ENCODE measurements at places on chromosomes 13 and 19. TPM values are rescaled to one million over a fixed set of nuclear protein-coding genes. Genes with fewer than 3 reads are reported as not detected.

DNA sequence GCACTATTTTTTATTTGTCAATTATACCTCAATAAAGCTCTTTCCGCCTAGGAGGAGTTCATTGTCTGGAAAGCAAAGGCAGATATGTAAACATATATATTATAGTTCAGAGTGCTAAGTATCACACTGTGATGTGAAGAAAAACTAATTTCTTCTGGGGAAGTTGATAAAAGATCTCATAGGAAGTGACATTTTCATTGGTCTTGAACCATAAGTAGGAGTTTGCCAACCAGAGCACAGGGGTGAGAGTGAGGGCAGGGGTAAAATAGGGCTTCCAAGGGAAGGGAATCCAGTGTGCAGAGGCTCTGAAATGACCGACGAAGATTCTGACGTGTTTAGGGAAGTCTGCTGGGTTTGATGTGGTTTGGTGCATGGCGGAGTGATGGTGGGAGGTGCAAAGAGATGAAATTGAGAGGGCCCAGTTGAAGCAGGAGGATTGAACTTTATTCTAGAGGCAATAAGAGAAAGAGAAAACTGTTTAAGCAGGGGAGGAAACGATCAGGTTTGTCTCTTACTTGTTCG is 780 bp upstream of the GTF2F2 start:
- DNase-seq: peak; percentile 55

- no peak for DNase-seq
Observed at GRCh38 chr13:40777809-40778175, 6.8 kb upstream of the MRPS31 start.

- DNase-seq: no peak
Observed at GRCh38 chr13:59710996-59711701, 452.6 kb downstream of the DIAPH3 start.

GRCh38 chr13:108146642-108147041 is 68.7 kb downstream of the LIG4 start:
- no peak for DNase-seq

DNA sequence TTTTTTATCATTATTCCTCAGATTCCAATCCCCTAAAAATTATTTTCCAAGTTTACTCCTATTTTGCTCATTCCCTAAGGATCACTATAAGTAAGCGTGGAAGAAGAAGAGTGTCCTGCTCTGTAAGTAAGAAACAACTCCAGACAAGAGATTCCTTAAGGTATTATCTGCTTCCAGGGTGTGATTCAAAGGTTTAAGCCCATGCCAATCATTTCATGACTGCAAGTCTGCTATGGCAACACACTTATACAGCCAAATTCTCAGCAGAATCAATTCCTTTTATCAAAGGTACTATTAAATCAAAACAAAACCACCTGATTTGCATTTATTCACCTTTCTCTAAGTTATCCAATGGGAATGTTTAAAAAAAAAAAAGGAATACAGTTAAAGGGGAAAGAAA is 43.7 kb downstream of the FOXO1 start:
- no peak for DNase-seq

DNA sequence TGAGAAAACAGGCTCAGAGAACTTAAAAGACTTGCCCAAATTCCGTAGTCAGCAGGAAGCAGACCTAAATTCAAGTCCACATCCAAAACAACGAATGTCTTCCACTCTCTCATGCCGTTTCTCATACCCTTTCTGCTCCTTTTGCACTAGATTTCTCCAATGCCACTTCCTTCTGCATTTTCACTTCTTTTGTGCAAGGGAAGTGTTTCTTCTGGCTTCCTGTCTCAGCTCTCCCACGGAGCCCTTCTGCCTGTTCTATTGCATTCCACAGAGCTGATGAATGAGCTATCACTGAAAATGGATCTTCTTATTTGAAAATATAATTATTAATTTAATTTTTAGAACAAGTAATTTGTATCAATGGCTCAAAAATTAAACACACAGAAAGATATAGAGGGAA is 56.1 kb upstream of the STK24 start:
- no peak for DNase-seq

Gene SERP2
- total RNA-seq: 0.54 TPM

Gene PSG7
- total RNA-seq: not detected

Gene TPT1
- total RNA-seq: 1,632 TPM

GRCh38 chr19:16327169-16327475 is 2.5 kb downstream of the KLF2 start:
- no peak for DNase-seq

Gene CYP2F1
- under 0.01 TPM for total RNA-seq

DNA sequence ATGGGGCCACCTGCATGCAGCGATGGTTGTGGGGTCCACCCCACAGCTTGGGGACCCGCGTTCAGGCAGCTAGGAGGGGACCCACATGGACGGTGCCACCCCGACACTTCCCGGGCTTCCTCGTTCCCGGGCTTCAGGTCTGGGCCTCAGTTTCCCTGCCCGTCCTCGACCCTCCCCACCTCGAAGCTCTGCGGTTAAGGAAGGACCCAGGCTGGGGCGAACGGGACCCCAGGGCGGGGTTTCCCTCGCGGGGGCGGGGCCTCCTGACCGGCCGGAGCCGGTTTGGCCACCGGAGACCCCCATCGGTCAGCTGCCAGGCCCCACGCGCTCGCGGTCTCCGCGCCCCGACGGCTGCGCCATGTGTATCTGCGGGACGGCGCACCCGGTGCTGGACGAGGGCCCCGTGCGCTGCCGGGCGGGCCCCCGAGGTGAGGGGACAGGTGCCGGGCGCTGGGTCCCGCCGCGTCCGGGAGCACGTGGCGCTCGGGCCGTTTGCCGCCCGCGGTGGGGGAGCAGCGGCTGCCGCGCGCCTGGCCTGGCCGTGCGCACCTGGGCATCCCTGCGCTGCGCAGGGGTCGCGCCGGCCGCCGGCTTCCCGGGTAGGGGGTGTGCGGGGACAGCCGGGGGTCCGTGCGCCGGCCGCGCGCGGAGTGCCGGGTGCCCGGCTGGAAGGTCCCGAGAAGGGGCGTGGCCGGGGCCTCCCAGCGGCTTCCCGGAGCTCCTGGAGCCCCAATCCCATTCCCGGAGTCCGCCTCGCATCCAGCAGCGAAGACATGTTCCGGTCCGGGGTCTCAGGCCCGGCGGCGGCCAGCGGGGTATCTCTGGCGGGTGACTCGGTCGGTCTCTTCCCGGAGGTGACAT is 4.2 kb downstream of the ARHGAP45 start:
- DNase-seq: no peak

DNA sequence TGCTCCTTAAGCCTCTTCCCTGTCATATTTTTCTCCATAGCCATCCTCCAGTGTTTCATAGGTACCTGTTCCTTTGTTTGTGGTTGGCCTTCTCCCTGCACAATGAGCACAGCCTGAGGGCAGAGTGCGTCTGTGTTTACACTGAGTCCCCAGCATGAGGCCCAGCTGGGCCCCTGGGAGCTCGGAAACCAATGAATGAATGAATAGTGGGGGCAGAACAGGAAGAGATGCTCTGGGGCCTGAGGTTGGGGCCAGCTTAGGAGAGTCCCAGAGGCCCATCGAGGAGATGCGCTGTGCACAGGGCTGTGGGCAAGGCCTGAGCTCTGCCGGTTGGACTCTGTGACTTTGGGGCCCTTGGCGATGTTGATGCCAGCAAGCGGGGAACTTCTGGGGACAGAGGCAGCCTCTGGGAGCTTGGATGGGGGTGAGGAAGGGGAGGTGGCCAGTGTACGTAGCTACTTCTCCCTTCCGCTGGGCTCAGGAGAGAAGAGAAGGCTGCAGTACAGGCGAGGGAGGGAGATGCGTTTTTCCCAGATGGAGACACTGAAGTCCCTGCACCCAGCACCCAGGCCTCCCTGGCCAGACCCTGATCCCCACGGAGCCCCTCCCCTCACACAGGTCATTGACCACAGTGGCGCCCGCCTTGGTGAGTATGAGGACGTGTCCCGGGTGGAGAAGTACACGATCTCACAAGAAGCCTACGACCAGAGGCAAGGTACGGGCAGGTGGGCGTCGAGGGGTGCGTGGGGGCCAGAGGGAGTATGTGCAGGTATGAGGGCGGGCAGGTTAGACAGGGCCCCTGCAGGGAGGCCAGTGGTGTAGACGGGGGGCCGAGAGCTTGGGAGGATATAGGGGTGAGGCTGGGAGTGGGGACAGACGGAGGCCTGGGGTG is 5.1 kb downstream of the TBCB start:
- no peak for DNase-seq

- DNase-seq: no peak
Observed at GRCh38 chr13:68176475-68176874, 946.3 kb upstream of the PCDH9 start.

GRCh38 chr19:3720349-3720917 is 12.2 kb downstream of the TJP3 start:
- DNase-seq: no peak

Gene PGLYRP1
- 1.3 TPM for total RNA-seq

Gene HSPH1
- total RNA-seq: 9.2 TPM

DNA sequence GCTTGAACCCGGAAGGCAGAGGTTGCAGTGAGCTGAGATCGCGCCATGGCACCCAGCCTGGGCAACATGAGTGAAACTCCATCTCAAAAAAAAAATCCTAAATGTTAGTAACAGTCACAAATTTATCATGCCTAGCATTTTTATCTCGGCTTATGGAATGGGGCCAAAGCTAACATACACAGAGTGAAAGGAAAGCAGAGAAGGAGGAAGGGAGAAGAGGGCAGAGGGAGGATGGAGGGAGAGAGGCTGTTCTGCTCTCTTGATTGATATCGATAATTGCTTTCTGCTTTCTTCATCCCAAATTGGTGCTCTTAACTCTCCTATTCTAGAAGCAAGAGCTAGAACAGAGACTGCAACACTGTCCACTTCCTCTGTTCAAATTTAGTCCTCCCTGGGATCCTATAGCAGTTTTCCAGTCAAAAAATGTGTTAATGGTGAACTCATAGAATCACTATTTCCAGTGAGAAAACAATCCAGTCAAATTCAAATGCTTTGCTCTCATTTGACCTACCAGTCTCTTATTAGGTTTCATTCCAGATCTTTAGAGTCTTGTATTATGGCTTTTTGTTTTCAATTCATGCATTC is 15.8 kb upstream of the TUBGCP3 start:
- no peak for DNase-seq

Gene GNG7
- total RNA-seq: 5.1 TPM

Gene ZMYM5
- 11.8 TPM for total RNA-seq

DNA sequence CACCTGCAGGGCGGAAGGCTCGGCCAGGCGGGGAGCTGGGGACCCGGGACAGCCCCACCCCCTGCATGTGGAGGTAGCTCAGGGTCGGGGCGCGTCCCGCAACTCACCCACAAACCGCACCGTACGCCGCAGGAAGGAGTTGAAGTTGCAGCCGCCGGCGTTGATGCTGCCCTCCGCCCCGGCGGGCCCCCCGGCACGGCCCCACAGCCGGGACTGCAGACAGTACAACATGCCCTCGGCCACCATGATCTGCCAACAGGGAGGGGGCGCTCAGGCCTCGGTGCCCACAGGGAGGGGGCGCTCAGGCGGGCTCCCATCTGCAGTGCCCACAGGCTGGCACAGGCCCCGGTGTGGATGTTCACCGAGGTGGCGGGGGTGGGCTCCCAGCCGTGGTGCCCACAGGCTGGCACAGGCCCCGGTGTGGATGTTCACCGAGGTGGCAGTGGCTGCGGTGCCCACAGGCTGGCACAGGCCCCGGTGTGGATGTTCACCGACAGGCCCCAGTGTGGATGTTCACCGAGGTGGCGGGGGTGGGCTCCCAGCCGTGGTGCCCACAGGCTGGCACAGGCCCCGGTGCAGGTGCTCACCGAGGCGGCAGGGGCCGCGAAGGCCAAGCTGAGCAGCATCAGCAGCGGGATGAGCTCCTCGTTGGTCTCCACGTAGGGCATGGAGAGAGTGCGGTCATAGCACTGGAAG is 6.5 kb downstream of the PLPPR3 start:
- no peak for DNase-seq

DNA sequence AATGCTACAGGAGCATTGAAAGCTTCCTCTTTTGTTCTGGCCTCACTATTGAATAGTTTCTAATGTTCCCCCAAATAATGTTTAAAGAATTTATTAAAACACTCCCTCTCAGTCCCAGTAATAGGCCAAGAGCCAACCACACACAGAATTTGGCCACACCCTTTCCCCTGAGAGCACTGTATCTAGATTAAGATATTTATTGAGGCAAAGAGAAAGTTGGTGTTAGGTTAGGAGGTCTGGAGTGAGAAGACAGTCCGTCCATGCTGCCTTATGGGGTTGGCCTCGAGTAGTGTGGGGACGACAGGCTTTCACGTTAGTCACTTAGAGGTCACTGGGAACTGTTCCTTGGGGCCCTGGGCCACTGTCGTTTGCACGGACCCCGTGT is 122.9 kb upstream of the RNF113B start:
- no peak for DNase-seq

Gene JAK3
- 127 TPM for total RNA-seq

- no peak for DNase-seq
Observed at GRCh38 chr13:27273658-27274425, 3.2 kb downstream of the RASL11A start.

GRCh38 chr19:8004723-8005513 is 523 bp downstream of the ELAVL1 start:
- peak; percentile 36 for DNase-seq

Gene PIBF1
- total RNA-seq: 5.1 TPM

DNA sequence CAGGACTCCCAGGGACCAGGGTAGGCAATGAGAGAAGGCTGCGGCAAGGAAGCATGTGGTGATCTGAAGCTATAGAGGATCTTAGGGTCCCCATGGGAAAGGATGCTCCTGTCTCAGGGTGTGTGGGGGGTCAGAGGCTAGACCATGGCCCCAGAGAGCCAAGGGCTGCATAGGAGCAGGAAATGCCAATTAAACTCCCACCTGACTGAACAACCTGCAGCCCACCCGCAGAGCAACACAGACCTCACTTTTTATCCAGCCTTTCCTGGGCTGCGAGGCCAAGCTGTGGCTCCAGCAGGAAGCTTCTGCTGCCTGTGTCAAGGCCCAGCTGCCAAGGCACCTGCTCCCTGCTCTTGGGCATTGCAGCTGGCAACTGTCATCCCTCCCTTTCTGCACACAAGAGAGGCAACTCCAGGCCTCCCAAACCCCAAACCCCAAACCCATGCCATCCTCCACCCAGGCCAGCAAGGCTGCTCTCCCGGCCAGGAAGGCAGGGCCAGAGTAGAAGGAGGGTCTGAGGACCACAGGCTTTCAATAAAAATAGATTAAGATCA is 290.1 kb downstream of the FOXO1 start:
- no peak for DNase-seq

Gene ZNF177
- 0.81 TPM for total RNA-seq

DNA sequence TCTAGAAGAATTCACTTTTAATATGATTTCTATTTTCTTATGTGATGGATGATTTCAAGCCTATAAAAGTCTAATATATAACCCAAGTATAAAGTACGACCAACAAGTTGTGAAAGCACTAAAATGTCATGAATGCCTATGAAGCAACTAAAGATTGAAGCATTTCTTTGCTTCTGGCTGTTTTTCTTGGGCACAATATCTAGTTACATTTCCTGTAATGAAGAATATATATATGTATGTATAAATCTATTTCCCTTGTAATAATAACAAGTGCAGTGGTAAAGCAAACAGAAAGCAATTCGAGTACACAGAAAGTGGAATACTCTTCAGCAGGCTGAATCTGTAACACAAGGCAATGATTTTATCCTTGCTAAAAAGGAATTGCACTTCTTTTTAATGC is 5.4 kb downstream of the PCDH20 start:
- DNase-seq: no peak

GRCh38 chr13:76955193-76955592 is 6.9 kb downstream of the ACOD1 start:
- no peak for DNase-seq

Gene GAPDHS
- total RNA-seq: not detected

Gene CPAMD8
- total RNA-seq: 0.81 TPM

Gene ONECUT3
- total RNA-seq: not detected

GRCh38 chr19:38101723-38102122 is 122.3 kb downstream of the DPF1 start:
- no peak for DNase-seq

Gene RPL18
- total RNA-seq: 4,879 TPM

- DNase-seq: peak; percentile 33
Observed at GRCh38 chr19:9847087-9847671, 12.1 kb downstream of the PIN1 start.
